ENCODE measurements at places on chromosomes 16 and 17. TPM values are rescaled to one million over a fixed set of nuclear protein-coding genes. Genes with fewer than 3 reads are reported as not detected.
A peak's percentile ranks its signal among the peaks of the same experiment; 100 is the strongest.

GRCh38 chr16:87684106-87684677, 81.6 kb downstream of the KLHDC4 start:
- DNase-seq, result no peak

DNA sequence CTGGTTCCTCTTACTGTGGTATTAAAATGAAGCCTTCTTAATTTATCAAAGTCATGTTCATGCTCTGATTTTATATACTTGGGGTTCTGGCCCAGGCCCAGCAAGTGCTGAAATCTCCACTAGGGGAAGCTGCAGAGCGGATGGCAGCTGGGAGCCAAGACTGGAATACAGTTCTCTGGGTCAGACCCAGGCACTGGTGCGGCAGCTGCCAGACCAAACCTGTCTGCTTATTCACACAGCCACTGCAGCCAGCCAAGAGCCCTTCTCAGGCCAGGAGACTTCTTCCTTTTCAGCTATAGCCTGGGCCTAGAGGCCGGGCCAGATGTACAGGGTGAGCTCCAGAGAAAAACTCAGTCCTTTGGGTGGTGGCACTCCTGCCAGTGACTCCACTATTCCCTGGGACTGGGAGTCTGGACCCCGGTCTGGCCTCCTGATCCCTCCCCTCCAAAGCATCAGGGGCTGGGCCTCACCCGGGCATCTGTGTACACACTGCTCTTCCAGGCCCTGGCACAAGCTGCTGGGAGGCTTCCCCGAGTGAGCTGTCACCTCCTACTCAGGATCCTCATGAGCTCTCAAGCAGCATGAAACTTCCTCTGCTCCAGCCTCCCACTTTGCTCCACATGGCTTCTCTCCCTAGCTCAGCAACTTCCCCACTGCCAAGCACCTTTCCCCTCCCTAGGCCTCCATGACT, 24.4 kb downstream of the ATP6V0D1 start:
- DNase-seq, result peak; percentile 91

GRCh38 chr17:31425282-31426040, 34.0 kb downstream of the RAB11FIP4 start:
- DNase-seq, result no peak

DNA sequence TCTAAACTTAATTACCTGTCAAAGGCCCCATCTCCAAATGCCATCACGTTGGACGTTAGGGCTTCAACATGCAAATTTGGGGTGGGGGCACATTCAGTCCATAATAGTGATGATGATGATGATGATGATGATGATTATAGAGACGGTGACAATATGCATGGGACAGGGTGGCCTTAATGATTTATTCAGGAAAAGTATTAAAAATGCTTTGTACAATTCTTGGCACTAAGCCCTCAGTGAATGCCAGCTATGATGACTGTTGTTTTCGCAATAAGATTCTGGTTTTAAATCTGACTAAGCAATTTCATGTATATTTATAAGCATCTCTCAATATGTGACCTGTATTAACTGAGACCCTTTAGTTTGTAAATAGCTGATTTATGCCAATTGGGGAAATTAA, 106.3 kb downstream of the C16orf95 start:
- peak; percentile 85 for DNase-seq

GRCh38 chr16:75116081-75116910, at the start of gene LDHD:
Gene LDHD, minus strand, starts transcription at chr16:75116780. Its CDS starts 60 bp downstream, at chr16:75116720.
- DNase-seq, result peak; percentile 72

The SMTNL2 gene
- not detected for total RNA-seq

The PABPN1L gene
- total RNA-seq, result not detected

The LRRC37A2 gene
- total RNA-seq, result 6.7 TPM

The DLG4 gene
- 13.1 TPM for total RNA-seq
